ENCODE measurements at places on chromosomes 2 and 18. TPM values are rescaled to one million over a fixed set of nuclear protein-coding genes. Genes with fewer than 3 reads are reported as not detected.

The HOXD9 gene
- total RNA-seq, result not detected

The TDRD15 gene
- total RNA-seq, result not detected

- no peak for DNase-seq
- H3K4me3 ChIP-seq, result no peak overlapping the region
- H3K36me3 ChIP-seq, result peaks cover 12% of the 10 kb centered on the region
- H3K27me3 ChIP-seq, result no peaks in the 10 kb centered on the region
Measured at GRCh38 chr18:48661421-48661820, 122.6 kb downstream of the CTIF start.

- no peak overlapping the region for H3K4me3 ChIP-seq
- H3K27me3 ChIP-seq, result no peaks in the 10 kb centered on the region
- no peak overlapping the region for H3K27ac ChIP-seq
- peaks cover 13% of the 10 kb centered on the region for H3K4me1 ChIP-seq
Measured at GRCh38 chr2:20538308-20539132, 91.6 kb downstream of the RHOB start.

GRCh38 chr2:181658444-181658843 is 1.5 kb upstream of the CERKL start:
- H3K4me3 ChIP-seq, result no peak overlapping the region
- no peaks in the 10 kb centered on the region for H3K36me3 ChIP-seq
- H3K27me3 ChIP-seq, result peaks cover 35% of the 10 kb centered on the region
- H3K4me1 ChIP-seq, result no peaks in the 10 kb centered on the region
- H3K27ac ChIP-seq, result no peak overlapping the region

GRCh38 chr2:40028792-40029488 is 249.9 kb upstream of the THUMPD2 start:
- no peaks in the 10 kb centered on the region for H3K27me3 ChIP-seq
- H3K36me3 ChIP-seq, result peaks cover 9% of the 10 kb centered on the region
- no peak overlapping the region for H3K4me3 ChIP-seq

GRCh38 chr2:168988755-168989154 is 42.4 kb downstream of the ABCB11 start:
- no peak overlapping the region for H3K27ac ChIP-seq
- H3K4me3 ChIP-seq, result no peak overlapping the region
- no peaks in the 10 kb centered on the region for H3K4me1 ChIP-seq
- DNase-seq, result no peak
- no peaks in the 10 kb centered on the region for H3K36me3 ChIP-seq

DNA sequence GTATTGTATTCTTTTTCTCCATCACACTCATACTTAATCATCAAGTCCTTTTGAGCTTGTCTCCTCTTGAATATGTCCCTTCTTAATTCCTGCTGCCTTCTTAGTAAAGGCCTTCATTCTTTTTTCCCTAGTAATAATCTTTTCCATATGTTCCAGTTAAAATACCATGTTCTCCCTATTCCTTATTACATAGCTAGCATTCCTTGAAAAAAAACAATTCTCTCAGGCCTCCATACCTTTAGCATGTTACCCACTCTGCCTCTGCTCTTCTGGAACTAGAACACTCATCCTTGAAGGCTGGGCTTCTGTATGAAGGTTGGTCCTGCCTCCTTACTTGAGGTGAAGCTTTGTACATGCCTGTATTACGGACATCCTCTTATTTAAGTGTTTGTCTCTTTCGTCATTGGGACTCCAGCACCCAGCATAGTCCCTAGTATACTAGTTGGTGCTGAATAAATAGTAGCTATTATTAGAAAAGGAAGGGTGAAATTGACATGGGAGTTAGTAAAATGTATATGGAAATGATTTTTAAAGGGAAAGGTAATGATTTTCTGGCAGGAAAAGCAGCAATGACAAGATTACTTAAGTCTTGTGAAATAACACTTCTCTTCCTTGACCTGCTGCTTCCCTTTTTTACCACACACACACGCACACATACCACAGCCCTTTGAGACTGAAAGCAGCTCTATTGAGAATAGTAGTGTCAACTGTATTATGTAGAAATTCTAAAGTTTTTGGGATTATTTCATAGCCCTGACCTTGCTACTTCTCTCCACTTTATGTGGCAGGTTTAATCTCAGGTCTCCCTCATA is 45.6 kb downstream of the REL start:
- peaks cover 6% of the 10 kb centered on the region for H3K4me1 ChIP-seq
- no peak overlapping the region for H3K4me3 ChIP-seq
- H3K27me3 ChIP-seq, result no peaks in the 10 kb centered on the region
